ENCODE measurements at places on chromosomes 7 and 10.

DNA sequence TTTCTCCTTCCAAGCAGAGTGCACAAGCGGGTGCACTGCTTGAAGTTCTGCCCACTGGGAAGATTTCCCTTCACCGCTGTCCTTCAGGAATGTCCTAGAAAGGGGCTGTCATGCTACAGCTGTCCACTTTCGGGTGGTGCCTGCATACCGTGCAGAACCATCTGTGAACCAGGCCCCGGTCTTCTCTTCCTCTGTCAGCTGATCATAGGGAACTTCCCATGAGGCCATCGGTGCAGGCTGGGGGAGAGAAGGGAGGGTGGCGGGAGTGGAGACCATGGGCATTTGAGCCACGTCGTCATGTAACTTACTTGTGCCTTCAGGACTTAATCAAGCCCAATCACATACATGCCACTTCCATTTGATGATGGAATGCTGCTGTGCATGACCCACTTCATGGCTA, 111.6 kb downstream of the NKX6-2 start:
- DNase-seq, result no peak

GRCh38 chr10:62467527-62467926, 93.4 kb downstream of the ZNF365 start:
- DNase-seq, result no peak

DNA sequence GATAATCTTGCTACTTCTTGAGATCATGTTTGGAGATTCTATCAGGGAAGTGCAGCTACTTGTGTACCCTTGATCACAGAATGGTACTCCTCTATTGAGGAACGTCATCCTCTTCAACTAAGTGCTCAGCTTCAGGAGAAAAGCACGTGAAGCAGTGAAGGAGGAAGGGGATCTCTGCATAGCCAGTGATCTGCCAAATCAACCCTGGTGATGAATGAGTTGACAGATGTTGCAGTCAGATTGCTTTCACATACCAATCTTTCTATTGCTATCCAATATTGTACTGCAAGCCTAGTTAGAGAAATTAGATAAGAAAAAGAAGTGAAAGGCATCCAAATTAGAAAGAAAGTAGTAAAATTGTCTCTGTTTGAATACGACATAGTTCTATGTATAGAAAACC, 309.4 kb downstream of the TWIST1 start:
- DNase-seq, result no peak

- no peak for DNase-seq
Observed at GRCh38 chr10:61978965-61979364, 77.5 kb downstream of the ARID5B start.
